ENCODE measurements at places on chromosomes 12 and 14.

DNA sequence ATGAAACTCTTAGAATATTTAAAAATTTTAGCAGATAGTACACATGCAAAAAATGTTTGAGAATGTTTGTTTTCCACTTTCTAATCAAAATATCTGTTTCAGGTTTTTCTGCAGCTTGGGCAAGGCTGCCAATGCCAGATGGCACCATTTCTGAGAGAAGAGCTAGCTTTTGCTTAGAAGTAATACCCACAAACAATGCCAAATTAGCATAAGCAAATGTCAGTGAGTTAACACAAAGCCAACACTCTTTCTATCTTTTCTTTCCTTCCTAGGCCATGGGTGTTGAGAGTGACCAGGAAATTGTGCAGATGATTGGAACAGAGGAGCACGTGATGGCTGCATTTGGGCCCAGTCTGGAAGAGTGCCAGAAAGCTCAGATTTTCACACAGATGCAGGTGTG, 35.2 kb downstream of the POLR3B start:
- DNase-seq: no peak

GRCh38 chr14:33412450-33412849, 473.8 kb downstream of the NPAS3 start:
- no peak for DNase-seq

DNA sequence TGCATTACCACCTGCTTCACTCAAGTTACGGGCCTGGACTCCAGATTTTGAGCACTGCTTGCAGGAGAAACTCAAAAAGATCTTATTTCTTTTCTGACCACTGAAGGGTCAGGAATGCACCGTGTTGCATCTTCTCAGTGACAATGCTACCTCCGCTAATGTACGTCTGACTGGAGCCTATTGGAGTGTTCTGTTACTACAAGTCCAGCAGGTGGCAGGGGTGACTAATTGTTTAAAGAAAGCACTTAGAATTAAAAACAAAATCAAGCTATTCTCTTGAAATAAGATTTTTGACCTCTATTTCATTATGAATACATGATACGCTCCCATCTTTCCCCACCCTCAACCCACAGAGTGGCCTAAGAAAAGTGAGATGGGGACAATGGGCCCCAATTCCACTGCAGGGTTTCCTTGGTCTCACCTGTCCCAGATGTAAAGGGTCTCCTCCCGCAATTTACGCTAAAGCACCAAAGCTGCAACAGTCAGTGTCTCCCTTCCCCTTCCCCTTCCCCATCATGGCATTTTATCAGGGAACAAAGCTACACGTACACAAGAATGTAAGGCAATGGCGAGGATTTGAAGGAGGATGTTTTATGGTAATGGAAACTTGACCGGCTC, 2.2 kb downstream of the TBPL2 start:
- DNase-seq: no peak

DNA sequence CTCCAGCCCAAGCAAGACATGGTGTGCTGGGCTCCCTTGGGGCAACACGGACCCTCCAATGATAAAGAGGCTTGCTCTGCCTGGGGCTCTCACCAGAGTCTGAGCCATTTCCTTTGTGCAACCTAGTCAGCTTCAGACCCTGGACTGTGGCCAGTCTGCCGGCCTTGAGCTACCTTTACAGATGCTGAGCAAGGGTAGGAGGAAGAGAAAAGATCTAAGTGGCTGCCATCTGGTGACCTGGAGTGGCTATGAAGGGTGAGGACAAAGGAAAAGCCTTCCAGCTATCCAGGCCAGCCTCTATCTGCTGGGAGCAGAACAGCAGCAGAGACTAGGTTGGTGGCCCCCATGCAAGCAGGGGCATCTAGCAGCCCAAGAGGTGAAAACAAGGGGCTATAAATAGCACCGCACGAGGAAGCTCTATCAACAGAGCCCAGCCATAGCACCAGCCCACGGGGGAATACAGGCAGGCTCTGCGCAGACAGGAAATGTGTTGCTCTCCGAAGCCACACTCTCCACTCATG, 230.1 kb downstream of the FOXN3 start:
- DNase-seq: no peak

DNA sequence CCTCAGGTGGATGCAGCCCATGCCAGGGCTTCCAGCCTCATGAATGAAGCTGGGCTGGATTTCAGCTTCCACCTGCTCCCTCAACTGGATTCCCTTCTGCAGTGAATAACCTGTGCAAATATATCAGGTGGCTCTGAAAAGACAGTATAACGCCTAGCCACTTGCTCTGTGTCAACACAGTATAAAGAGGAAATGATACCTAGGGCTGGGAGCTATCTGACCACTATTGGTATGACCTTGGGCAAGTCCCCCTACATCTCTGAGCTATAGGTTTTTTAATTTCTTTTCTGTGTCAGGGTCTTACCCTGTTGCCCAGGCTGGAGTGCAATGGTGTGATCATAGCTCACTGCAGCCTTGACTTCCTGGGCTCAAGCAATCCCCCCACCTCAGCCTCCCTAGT, 19.8 kb downstream of the ISM2 start:
- no peak for DNase-seq

DNA sequence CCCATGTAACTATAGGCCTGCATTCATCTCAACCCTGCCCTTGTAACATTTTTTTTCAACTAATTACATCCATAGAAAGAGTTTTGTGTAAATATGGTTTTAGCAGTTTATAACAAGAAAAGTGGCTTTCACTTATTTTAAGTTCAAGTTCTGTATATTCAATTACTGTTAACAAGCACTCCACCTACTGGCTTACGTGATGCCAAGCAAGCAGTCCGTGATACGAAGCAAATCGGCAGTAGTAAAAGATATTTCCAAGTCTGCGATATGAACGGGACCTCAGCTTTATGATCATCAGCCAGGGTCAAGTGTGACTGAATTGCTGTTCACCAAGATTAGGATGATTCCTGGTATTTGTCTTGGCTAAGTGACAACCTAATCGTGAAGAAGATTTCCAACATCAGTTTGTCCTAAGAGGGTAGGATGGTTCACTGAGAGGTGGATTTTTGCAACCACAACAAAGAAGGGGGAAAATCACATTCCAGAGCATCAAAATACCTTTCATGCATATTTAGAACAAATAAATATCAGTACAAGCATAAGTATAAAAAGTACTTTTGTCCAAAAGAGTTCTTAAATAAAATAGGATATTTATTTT, 456.2 kb downstream of the FOXG1 start:
- DNase-seq: no peak

- no peak for DNase-seq
These were observed 461.4 kb downstream of the ZFP36L1 start for GRCh38 chr14:68331426-68331825.

DNA sequence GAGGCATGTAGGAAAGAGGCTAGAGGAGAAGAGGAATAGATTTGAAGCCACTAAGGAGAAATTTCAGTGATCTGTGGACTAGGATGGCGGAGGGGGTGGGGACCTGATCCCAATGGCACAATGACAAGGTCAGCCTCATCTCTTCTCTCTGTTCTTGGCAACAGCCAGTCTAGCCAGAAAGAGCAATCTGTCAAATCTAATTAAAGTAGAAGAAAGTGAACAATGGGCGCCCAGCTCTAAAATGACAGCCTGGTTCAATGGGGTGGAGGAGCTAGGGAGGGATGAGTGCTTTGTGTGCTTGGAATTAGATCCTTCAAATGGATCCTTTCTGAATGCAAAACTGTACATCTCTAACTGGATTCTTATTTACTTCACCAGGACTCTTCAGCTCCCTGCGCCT, 37.2 kb upstream of the TUBA1C start:
- no peak for DNase-seq

DNA sequence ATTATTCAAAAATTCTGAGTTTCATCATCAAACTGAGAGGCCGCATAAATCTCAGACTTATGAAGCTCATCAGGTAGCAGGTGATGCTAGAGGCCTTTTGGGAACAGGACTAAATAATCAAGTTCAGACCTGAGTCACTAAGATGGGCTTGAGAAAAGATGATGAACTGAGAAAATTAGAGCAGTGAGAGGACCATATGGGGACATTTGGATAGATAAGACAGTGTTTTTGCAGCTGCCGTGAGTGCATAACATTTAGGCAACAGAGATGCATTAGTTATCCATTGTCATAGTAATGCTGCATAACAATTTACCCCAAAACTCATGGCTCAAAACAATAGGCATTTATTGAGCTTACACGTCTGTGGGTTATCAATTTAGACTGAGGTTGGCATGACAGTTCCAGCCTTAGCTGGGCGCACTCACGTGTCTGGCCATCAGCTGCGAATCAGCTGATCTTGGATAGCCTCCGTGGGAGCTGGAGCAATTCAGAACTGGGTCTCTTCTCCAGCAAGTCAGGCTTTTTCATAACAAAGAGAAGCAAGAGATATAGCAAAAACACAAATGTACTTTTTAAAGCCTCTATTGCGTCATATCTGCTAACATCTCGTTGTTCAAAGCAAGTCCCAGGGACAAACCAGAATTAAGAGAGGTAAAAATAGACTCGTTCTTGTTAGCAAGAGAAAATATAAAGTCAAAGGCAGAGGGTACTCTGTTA, 72.8 kb downstream of the CAPZA3 start:
- DNase-seq: no peak

GRCh38 chr14:88802596-88802995, 9.8 kb upstream of the EML5 start:
- no peak for DNase-seq

DNA sequence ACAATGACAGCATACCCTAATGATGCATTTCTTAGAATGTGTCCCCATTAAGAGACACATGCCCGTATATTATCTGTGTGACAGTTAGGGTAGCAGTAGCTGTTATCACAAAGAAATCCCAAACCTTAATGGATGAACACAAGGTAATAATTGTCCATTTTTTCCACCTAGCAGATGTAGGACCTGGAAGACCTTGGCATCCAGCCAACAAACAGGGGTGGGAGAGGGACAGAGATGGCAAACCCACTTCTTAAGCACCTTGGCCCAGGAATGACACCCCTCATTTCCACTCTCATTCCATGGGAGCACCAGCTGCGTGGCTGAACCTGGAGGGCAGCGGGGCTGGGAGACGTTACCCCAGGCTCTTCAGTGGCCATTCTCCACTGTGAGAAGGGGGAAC, 679.0 kb downstream of the AACS start:
- DNase-seq: no peak

DNA sequence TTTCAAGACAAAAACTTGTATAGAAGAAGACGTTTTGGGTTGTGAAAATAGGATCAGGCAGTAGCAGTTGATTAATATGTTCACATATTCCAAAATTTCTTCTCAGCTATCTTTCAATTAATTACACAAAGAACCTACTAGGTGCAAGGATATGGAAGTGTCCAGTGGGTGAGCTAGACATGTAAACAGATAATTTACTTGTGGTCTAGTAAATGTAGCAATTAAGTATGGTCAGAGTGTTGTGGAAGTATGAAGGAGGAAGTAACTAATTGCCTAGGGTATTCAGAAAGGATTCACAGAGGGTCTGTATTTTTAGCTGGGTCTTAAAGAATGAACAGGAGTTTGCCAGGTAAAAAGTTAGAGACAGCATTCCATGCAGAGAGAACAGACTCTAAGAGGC, 5.9 kb downstream of the GOLGA5 start:
- DNase-seq: no peak

GRCh38 chr14:93084866-93085857, 30.6 kb downstream of the ITPK1 start:
- DNase-seq: no peak

DNA sequence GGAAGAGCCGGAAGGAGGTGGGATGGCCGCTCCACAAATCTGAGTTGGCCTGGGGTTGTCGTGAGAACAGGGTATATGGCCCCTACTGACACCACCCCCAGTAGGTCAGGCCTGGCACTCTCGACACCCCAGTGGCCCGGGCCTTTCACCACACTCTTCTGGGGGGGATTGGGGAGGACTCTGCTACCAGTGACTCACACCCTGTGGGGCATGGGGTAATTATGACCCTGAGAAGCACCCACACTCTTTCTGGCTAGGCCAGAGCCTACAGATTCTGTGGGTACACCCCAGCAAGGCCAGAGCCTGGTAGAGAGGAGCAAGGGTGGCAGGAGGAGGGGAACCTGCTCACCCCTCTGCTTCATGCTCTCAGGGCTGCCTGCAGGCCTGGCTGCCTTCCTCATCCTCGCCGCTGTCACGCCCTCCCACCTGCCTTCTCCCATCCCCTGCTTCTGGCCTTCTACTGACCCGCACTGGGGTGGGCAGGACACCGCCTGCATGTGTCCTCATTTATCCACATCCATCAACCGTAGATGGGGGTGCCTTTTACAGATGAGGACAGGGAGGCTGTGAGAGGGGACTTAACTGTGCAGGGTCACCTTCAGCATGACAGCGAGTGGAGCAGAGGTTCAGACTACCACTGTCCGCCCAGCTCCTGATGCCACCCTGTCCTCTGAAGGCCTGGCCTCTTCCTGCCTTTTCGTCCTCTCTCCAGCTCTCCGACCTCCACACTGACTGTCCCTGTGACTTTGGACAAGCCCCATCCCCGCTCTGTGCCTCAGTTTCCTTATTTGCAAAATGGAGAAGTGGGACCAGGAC, 18.4 kb downstream of the ASB2 start:
- no peak for DNase-seq

DNA sequence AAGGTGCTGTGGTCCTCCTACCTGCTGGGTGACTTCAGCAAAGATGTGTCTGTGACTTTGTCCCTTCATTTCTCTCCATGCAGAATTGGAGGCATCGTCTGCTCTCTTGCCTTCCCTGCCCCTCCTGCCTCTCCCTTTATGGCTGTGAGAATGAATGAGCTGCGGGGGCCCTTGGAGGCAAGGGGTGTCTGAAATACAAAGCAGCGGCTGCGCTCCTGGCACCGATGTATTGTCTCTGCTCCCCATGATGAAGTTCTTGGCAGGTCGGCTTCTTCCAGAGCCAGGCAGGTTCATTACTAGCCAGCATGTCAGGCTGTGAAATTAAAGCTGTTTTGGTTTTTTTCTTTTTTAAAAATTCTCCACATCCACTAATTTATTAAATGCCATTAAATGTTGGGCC, 194.5 kb downstream of the TSPAN9 start:
- DNase-seq: no peak

GRCh38 chr14:75496755-75497154, 25.5 kb upstream of the BATF start:
- DNase-seq: no peak

DNA sequence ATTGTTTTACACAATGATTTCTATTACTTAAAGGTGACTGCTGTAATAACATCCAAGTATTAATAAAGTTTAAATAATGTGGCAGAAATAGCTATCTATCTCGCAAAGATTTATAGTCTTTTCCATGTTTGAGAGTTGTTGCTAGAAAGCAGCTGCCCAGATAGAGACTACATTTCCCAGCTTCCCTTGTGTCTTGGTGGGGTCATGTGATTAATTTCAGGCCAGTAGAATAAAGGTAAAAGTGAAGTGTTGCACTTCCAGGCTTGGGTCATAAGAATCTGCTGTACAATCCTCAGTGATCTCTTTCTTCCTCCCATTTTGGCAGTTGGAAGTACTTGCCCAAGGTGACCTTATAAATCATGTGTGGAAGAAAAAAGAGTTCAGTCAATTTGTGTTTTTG, 449.7 kb upstream of the USP15 start:
- DNase-seq: no peak

- no peak for DNase-seq
These were observed 38.0 kb upstream of the ESRRB start for GRCh38 chr14:76337635-76338545.

GRCh38 chr14:94081386-94081820, 293 bp downstream of the IFI27L1 start:
- no peak for DNase-seq

- DNase-seq: no peak
These were observed 38.4 kb upstream of the SELPLG start for GRCh38 chr12:108672054-108672453.

GRCh38 chr14:54369343-54369742, 27.5 kb upstream of the CDKN3 start:
- DNase-seq: no peak

All from activated CD4-positive, alpha-beta T cell treated with anti-CD3 and anti-CD28 coated beads, Interleukin-2, amount 50 U/mL, for 24 hours (primary cell).